ENCODE measurements at places on chromosomes 7 and 10. TPM values are rescaled to one million over a fixed set of nuclear protein-coding genes. Genes with fewer than 3 reads are reported as not detected.

Gene TDRD1
- 0.20 TPM for total RNA-seq

Gene CPN1
- total RNA-seq: not detected

Gene UCMA
- total RNA-seq: not detected

Gene ARL3
- 5.7 TPM for total RNA-seq

Gene TMEM270
- total RNA-seq: not detected

Gene GIGYF1
- total RNA-seq: 58.4 TPM

Gene SND1
- total RNA-seq: 175 TPM

Gene TACR2
- total RNA-seq: 0.16 TPM

Gene AKR1D1
- not detected for total RNA-seq

Gene DPYSL4
- 2.8 TPM for total RNA-seq

DNA sequence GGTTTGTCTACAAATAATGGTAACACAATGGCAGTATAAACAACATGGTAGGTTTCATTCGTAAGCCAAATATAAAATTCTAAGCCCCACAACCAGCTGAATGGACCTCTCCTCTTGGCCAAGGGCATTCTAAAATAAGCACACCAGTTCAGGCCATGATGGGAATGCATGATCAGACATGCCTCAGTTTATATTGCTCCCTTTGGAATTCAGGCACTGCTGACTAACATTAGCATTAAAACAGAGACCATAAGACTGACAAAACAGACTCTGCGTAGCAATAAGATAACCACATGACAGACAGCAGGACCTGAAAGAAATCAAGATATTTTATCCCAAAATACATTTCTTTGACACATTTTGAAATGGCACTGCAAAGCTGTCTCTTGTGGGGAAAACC, 125.8 kb downstream of the FAM107B start:
- DNase-seq: no peak

DNA sequence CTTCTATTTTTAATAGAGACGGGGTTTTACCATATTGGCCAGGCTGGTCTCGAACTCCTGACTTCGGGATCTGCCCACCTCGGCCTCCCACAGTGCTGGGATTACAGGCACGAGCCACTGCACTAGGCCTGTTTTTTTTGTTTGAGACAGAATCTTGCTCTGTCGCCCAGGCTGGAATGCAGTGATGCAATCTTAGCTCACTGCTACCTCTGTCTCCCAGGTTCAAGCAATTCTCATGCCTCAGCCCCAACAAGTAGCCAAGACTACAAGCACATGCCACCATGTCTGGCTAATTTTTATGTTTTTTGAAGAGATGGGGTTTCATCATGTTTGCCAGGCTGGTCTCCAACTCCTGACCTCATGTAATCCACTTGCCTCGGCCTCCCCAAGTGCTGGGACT, 73.7 kb downstream of the TYW1B start:
- no peak for DNase-seq

DNA sequence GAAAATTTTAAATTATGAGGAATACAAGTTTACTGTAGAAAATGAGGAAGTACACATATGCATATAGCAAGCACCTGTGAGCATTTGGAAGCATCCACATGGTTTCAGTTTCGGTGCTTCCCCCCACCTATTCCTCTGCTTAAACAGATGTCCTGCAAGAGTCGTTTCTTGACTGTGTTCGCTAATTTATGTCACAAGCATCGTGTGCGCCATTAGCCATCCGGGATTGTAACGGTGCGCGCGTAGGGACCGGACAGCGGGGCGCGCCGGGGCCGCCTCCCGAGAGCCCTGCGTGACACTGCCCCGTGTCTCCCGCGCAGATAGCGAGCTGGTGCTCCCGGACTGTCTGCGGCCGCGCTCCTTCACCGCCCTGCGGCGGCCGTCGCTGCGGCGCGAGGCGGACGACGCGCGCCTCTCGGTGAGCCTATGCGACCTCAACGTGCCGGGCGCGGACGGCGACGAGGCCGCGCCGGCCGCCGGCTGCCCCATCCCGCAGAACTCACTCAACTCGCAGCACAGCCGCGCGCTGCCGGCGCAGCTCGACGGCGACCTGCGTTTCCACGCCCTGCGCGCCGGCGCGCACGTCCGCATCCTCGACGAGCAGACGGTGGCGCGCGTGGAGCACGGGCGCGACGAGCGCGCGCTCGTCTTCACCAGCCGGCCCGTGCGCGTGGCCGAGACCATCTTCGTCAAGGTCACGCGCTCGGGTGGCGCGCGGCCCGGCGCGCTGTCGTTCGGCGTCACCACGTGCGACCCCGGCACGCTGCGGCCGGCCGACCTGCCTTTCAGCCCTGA, 90.9 kb downstream of the NEURL1 start:
- peak; percentile 39 for DNase-seq

DNA sequence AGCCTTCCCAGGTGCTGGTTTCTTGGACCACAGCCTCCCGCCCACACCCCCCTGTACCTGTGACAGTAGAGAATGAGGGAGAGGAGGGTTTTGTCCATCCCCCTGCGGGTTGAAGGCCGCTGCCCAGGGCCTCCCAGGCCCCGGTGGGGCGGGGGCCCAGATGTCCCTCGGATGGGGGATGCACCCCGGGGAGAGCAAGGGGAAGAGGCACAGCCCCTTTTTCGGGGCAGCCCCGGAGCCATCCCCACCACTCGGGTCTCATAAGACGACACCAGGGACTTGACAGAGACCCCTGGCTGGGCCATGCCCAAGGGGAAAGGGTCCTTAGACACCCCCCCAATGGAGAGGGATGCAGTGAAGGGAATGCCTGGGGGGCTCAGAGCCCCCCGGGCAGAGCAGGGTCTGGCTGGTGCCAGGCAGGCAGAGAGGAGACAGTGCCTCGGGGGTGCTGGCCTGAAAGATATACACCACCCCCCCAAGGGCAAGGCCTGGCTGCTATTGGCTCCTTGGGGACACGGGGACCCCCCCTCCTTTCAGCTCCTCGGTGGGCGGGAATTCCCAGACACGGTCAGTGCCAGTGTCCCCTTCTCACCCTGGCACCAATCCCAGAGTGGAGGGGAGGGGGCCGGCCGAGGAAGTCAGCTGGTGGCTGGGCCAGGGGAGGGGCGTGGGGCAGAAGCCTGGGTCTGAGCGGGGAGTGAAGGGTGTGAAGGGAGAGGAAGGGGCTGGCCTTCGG, 3.7 kb upstream of the SPACDR start:
- no peak for DNase-seq

DNA sequence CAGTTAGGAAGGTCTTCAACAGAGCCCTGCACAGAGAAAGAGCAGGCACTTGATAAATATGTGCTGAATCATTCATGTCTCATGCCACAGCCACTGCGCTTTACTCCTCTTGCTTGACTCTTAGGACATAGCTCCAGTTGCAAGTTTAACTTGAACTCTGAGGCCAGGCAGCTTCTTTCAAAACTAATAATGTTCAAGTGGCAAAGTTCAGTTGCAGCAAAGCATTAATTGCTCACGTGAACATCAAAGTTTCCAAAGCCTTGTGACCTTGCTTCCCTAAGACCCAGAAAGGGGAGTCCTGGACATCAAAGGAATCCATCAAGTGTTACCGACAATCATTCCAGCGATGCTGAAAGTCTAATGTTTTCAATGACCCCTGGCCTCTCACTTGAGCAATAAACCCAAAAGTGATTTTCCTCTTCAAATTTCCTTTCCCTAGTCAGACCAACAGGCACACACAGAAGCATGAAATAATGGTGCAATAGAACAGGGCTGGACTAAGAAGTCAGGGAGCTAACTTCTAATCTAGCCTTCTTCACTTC, 21.8 kb upstream of the TECTB start:
- no peak for DNase-seq

DNA sequence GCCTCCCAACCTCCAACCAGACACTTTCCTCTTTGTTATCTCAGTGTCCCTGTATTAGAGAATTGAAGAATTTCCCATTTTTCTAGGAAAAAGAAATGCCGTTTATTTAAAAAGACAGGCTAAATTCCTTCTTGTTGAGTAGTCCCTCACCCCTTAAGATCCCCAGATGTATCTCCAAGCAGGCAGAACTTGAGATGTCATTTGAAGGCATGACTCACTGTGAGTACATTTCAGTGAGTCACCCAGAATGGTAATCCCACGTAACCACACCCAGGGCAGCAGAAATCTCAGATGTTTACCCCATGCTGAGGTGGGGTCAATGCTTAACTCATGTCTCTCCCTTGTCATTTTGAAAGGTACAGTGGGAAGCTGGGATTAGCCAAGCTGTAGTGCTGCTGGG, 4.4 kb downstream of the ZNF655 start:
- peak; percentile 62 for DNase-seq

DNA sequence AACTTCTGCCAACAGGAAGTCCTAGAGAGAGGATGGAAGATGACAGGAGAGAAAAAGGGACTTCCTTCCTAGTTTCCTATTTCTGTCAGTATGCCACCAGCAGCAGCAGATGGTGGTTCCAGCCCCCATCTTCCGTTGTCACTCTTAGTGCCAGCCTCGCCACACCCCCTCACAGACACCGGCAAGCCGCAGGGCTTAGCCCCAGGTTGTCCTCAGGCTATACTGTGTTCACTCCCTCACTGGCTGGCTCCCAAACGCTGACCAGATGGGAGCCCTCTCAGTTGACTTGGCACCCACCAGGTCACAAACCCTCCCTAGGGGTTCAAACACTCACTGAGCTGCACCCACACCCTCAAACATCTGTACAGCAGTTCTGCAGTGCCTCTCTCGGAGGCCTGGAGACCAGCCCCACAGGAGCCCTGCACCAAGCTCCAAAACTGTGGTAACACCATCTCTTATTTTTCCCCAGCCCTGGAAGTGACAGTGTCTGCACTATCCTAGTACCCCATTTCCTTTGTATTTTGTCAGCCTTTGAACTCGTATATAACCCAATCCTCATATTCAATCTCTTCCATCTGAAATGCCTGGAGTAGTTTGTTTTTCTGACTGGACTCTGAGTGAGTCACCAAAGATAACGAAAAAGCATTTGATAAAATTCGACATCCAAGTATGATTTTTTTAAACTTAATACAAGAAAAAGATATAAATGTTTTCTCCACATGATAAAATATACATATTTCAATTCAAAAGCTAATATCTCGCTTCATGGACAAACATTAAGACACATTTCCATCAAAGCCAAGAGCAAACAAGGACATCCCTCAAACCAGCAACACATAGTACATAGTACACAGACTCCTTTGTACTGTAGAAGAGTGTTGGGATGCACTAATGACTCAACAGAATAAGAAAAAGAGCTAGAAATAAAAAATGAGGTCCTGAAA, 34.5 kb downstream of the SMURF1 start:
- no peak for DNase-seq

- DNase-seq: no peak
Observed at GRCh38 chr7:149495785-149496641, 1.6 kb downstream of the ZNF746 start.

DNA sequence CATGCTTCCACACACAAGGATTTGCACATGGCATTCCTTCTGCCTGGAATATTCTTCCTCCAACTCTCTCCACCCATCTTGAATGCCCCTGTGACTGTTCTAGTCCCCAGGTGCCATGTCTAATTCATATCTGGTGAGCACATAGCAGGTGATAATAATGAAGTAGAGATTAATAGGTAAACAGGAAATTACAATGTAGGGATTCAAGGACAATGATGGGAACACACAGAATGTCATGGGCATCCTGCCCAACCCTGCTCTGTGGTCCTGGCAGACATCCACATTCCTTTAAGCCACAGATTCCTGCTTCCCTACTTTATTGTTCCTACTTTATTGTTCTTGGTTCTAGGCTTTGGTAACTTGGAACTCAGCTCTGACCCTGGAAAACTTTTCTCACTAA, 115.8 kb downstream of the THSD7A start:
- DNase-seq: no peak

DNA sequence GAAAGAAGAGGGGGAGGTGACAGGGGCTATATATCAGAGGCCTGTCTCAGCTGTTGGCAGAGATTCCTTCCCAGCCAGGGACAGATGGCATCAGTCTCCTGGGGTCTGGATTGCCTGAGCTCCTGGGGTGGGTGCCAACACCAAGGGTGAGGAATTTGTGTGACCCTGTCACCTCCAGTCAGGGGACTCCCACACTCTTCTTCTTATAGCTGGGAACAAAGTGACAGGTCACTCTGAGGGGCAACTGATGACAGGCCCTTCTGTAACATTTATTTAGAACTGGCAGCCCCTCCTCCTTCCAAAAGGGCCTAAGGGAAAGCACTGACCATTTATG, 53.7 kb upstream of the DUSP5 start:
- DNase-seq: no peak

DNA sequence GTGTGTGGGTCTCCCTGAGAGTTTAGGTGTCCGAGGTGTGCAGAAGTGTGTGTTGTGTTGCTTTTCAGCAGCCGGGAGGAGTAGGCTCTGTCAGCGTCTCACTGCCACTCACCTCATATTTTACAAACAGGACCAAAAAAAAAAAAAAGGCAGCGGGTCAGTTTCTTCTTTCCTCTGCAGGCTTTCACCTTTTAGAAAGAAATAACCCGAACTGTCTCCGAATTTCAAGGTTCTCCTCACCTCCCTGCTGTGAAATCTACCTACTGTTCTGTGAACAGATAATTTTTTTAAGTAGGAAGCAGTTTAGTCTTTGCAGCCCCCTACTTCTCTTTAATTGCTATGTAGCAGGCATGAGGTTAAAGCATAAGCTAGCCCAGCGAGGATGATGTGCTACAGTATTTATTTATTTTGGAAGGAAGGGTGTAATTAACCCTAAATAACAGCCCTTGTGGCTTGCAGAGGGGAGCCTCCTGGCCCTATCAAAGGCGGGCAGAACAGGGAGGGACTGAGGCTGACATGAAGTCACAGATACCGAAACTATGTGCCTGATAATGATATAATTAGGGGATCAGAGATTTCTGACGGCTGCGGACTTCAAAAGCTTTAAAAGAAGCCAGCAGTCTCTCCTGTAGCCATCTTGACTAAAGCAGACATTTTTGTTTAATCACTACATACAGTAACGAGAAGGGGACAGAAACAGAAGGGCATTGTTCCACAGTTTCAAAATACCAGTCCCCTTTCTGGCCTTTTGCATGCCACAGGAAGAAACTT, 1.6 kb downstream of the BAMBI start:
- no peak for DNase-seq

DNA sequence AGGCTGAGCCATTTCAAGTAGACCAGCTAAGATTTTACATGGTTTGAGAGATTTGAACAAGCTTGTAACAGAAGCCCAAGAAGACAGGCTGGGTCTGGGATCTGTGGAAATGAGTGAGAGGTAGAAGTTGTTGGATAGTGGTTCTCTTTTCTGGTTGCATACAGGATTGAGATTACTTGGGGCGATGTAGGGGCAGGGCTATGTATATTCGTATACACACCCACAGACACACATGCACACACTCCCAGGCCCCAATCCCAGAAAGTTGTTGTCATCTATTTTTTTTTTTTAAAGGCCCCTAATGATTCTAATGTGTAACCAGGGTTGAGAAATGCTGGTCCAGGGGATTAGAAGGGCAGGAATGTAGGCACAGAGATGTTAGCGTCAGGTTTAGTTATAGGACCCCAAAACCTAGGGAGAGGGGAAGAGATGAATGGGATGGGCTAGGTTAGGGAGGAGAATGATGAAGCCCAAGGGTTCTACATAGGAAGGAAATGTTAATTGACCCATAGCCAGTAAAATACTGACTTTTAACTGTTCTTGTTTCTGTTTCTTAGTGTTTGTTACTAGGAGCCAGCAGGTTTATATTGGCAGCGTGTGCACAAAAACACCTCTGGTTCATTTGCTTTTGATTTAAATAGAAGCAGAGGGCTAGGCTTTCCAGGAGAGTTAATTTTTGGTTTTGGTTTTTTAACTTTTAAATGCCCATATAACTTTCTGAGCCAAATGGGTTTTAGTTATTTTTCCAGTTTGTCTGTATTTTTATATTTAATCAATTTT, 7.8 kb downstream of the TAX1BP1 start:
- no peak for DNase-seq

- no peak for DNase-seq
Observed at GRCh38 chr7:148563583-148564274, 26.8 kb upstream of the C7orf33 start.

All from activated naive CD4-positive, alpha-beta T cell treated with anti-CD3 and anti-CD28 coated beads, Interleukin-2, amount 50 U/mL, for 72 hours (primary cell).